ENCODE measurements at places on chromosomes 2 and 18. TPM values are rescaled to one million over a fixed set of nuclear protein-coding genes. Genes with fewer than 3 reads are reported as not detected.

The C2orf81 gene
- 3.8 TPM for polyA plus RNA-seq

The TSGA10 gene
- 3.0 TPM for polyA plus RNA-seq

The CCDC68 gene
- polyA plus RNA-seq = 1.2 TPM

The ZNF521 gene
- polyA plus RNA-seq = 45.0 TPM

The TUBA3E gene
- not detected for polyA plus RNA-seq

The CHN1 gene
- 15.7 TPM for polyA plus RNA-seq

The CTLA4 gene
- polyA plus RNA-seq = 0.13 TPM

The SIX2 gene
- 4.5 TPM for polyA plus RNA-seq

The MTCL1 gene
- polyA plus RNA-seq = 28.9 TPM

The DCTN1 gene
- 100 TPM for polyA plus RNA-seq

The CRIM1 gene
- 24.9 TPM for polyA plus RNA-seq

The TLX2 gene
- not detected for polyA plus RNA-seq

DNA sequence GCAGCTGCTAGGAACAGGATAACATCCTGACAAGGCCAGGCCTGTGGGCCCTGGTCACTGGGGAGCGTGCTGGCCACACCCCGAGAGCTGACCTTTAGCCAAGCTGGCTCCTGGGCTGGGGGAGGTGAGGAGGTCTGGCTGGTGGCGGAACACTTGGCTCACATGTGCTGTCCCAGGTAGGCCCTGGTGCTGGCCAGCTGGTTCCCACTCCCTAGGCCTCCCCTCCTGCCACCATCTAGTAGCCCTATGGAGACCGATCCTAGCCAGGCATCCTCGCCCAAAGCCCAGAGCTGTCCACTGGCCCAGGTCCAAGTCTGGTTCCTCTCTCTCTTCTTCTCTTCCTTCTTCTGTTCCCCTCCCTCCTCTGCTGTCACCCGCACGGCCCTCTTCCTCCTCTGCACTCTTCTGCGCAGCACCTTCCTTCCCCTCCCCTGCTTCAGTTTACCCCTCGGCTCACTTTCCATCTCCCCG, 52.4 kb downstream of the TNS1 start:
- DNase-seq = no peak

DNA sequence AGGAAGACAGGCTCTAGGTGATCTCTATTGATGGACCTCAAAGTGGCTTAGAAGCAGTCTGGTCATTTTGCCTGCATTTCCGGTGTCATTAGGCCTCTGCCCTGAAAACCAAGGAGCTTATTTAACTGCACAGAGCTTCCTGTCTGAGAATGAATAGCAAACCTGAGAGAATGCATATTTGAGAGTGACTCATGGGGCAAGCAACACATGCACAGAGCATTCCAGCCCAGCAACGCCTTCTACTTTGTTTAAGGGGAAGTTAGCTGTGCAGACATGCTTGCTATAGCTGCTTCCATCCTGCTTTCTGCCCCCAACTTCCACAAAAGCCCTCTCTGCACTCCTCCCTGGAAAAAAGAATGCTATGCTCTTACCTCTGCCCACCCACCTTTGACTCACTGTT, 232.8 kb downstream of the GRB14 start:
- DNase-seq = no peak

DNA sequence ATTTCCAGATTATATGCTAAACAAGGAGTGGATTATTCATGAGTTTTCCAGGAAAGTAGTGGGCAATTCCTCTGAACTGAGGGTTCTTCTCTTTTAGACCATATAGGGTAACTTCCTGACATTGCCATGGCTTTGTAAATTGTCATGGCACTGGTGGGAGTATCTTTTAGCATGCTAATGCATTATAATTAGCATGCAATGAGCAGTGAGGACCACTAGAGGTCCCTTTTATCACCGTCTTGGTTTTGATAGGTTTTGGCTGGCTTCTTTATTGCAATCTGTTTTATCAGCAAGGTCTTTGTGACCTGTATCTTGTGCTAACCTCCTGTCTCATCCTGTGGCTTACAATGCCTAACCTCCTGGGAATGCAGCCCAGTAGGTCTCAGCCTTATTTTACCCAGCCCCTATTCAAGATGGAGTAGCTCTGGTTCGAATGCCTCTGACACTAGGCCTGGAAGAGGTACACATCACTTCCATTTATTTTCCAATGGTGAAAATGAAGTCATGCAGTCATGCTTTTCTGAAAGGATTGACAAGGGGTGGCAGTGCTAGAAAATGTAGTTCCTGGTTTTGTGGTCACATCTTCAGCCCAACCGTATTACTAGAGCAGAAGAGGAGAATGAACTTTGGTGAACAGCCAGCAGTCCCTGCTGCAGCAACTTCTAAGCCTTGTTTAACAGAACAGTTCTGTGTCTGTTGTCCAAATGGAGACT, 26.6 kb upstream of the ITGA4 start:
- DNase-seq = peak; percentile 7

DNA sequence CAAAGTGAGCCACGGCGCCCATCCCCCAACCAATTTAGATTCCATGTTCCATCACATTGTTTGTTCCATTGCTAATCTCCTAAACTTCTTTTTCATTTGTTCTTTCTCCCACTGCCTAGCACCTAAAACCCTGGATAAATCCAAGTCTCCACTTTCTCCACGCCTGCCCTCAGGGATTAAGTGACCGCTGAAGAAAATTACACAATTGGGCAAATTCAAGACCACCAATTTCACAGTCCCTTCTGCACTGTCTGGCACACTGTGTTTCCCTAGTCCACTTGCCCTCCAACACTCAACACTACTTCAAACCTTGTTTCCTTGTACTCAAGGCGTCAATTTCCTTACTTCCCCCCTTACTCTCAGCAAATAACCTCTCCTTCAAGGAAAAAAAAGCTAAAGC, 5.1 kb upstream of the UBXN4 start:
- no peak for DNase-seq

- peak; percentile 78 for DNase-seq
Observed at GRCh38 chr18:12306752-12307700, 1.0 kb upstream of the TUBB6 start.

DNA sequence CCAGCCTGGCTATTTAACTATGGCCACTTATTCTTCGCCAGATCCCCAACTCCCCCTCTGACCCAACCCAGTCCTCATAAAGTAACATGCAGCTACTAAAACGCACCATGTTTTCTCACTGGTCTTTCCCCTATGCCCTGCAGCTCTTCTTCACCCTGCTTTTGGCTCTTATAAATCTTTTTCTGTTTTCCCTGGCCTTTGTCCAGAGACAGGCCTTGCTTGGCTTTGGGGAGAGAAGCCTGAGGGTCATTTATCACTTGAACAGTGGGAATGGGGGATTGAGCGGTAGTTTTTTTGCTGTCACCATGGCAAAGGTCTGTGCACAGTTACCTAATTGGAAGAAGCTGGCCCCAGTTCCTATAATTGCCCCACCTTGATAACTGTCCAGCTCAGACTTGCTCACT, 202.9 kb upstream of the NT5C1B start:
- DNase-seq = no peak

GRCh38 chr2:55775828-55776227, 82.2 kb upstream of the PNPT1 start:
- DNase-seq = no peak

- no peak for DNase-seq
Observed at GRCh38 chr18:46677611-46678010, 20.6 kb upstream of the LOXHD1 start.

DNA sequence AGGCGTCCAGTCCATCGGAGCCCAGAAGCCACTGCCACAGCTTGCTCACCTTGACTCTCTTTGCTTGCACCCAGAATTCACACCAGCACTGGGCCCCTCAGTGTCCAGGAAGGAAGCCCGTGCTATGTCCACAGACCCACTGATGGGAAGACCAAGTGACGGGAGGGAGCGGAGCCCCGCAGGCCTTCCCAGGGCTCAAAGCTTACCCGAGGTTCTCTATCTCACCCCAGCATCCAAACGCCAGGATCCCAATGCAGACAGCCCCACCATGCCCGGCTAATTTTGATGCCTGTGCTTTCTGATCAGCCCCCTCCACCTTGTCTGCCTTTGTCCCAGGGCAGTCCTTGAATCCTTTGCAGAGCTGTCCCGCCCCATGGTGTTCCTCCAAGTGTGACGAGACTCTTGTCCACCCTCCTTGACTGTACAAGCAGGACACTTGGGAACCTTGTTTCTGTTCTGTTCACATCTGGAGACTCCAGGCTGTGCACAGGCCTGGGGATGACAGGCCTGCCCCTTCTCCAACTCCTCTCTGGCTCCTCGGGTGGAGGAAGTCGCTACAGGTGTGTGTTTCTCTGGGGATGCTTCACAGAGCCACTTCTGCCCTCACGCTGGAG, 12.0 kb downstream of the NPPC start:
- no peak for DNase-seq

GRCh38 chr2:10048501-10049171, 5.3 kb downstream of the KLF11 start:
- DNase-seq = peak; percentile 66

DNA sequence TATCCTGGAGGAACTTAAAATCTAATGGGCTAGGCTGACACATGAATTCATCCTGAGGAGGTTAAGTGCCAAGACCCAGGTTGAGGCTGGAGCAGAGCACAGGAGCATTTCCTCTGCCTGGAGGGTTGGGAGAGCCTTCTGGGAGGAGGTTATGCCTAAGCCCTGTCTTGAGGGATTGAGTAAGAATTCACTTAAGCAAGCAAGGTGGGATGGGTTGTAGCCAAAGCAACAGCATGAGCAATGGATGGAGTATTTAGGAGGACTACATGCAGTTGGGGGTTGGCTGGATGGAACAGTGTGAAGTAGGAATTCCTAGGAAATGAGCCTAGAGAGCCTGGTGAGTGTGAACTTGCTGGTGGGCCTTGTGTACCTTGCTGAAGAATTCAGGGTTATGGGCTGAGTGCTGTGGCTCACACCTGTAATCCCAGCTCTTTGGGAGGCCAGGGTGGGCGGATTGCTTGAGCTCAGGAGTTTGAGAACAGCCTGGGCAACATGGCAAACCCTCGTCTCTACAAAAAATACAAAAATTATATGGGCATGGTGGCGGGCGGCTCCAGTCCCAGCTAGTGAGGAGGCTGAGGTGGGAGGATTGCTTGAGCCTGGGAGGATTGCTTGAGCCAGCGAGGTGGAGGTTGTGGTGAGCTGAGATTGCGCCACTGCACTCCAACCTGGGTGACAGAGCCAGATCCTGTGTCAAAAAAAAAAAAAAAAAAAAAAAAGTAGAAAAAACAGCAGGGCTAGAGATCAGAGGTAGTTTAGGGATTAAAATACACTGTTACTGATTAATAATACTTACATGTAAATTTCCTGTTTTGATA, 22.2 kb downstream of the TANC1 start:
- DNase-seq = no peak

- no peak for DNase-seq
Observed at GRCh38 chr2:75798569-75798968, 87.9 kb upstream of the GCFC2 start.

DNA sequence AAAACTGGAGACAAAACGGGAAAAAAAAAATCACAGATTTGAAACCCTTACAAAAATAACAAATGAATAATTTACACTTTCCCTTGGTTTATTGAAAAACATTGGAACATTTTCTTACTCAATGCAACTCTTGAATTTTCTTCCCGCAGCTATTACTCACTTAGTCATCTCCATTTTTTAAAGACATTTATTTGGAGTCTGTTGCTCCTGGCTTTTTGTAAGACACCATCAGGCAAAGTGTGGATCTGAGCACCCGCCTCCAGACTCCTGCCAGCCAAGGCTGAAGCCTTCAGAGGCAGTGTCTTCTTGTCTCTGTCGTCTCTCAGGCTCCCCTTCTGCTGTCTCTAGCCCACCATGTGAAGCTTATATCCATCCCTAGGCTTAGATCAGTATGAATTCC, 46.2 kb downstream of the TRIB2 start:
- DNase-seq = no peak

- no peak for DNase-seq
Observed at GRCh38 chr2:218149848-218150440, 16.8 kb downstream of the CXCR1 start.

GRCh38 chr2:101843471-101843870, 146.0 kb downstream of the MAP4K4 start:
- DNase-seq = no peak
